ENCODE measurements at places on chromosomes 1 and 21.
A peak's percentile ranks its signal among the peaks of the same experiment; 100 is the strongest.

- no peak for DNase-seq
These were observed 309.1 kb downstream of the MATN1 start for GRCh38 chr1:30414086-30414850.

DNA sequence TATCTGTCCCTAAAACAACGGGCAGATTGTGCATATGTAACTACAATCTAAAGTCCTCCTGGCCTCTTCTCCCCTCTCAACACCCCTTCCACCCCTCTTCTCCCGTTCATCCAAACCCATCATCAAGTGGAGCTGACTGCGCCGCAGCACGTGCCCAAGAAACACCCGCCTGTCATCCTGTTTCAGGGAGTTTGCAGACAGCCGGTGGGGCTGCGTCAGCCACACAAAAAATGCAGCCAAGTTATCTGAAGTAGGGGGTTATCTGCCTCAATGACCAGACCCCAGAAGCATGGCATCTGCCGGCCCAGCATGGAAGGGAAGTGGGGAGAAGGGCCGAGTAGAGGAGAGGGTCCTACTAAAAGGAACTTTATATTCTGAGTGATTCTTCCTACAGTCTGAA, 49.0 kb downstream of the GPR161 start:
- DNase-seq = no peak

DNA sequence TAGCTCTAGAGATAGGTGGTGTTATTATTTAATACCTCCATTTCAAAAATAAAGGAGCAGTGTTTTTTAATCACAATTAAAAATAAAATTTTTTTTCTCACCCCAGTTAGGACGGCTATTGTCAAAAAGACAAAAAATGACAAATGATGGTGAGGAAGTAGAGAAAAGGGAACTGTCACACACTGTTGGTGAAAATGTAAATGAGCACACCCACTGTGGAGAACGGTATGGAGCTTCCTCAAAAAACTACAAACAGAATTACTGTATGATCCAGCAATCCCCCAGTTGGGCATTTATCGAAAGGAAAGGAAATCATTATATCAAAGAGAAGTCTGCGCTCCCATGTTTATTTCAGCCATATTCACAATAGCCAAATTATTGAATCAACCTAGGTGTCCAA, 148.7 kb upstream of the NR5A2 start:
- no peak for DNase-seq

- peak; percentile 46 for DNase-seq
These were observed 3.0 kb downstream of the HSPB7 start for GRCh38 chr1:16014509-16015482.

- DNase-seq = no peak
These were observed 2.2 kb downstream of the CHRM3 start for GRCh38 chr1:239388578-239388977.

GRCh38 chr1:234525099-234525799, 46.3 kb upstream of the TARBP1 start:
- no peak for DNase-seq

DNA sequence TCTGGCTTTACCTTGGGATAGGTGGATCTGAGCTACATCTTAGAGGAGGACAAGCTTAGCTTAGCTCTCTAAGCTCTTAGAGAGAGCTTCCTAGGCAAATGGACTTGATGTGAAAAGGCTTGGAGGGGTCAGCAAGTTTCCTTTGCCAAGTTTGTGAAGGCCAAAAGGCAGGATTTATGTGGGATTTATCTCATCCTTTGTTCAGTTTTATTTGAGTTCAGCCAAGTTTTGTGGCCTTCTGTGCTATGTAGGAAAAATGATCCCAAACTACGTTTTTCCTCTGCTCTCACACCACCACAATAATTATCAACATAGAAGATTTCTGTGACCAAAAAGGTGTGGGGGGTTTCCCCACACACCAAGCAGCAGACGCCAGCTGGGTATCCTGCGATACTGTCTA, 26.0 kb upstream of the RNF11 start:
- no peak for DNase-seq

GRCh38 chr1:54537611-54538010, 10.4 kb upstream of the ACOT11 start:
- DNase-seq = no peak

- DNase-seq = peak; percentile 42
These were observed at the start of gene ADGRL4 for GRCh38 chr1:79006564-79006963. Gene ADGRL4 (minus strand): TSS chr1:79006730. CDS start chr1:79006654, 76 bp downstream.

GRCh38 chr1:80827666-80828065, 973.1 kb upstream of the ADGRL2 start:
- no peak for DNase-seq

GRCh38 chr1:178933709-178934490, 63.0 kb upstream of the ANGPTL1 start:
- DNase-seq = no peak

GRCh38 chr1:114901814-114902213, 47.2 kb downstream of the SYCP1 start:
- DNase-seq = no peak

DNA sequence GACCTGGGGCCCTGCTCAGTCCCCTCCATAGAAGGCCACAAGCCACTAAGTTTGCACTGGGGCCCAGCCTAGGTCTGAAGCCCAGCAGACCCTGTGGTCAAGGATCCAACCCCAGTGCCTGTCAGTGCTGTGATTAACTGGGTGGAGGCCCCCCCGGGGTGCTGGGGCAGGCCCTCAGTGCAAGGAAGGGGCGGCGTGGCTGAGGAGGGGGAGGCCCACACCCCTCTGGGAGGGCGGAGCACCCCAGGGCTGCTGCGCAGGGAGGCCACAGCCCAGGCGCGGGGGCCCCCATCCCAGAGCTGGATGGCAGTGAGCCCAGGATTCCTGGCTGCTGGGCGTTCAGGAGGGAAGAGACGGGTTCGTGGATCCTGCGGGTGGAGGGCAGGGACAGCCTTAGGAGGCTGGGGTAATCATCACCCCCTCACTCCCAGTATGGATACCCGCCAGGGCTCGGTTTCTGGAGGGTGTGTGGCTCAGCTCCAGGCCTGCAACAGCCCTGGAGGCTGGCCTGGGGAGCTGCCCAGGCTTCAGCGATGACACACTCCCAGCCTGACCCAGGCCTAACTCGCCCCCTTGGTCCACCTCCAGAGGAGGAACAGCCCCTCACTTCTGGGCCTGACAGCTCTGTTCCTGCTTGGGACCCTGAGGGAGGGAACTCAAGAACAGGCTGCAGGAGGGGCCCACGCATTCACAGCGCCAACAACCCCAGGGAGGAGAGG, 890 bp downstream of the GJC2 start:
- DNase-seq = no peak

GRCh38 chr1:223143537-223144248, 645 bp upstream of the TLR5 start:
- DNase-seq = no peak

- DNase-seq = no peak
These were observed 23.0 kb downstream of the IQGAP3 start for GRCh38 chr1:156549390-156549789.

GRCh38 chr1:89719502-89720306, 86.8 kb downstream of the LRRC8C start:
- peak; percentile 42 for DNase-seq

- no peak for DNase-seq
These were observed 30.8 kb upstream of the PTGFRN start for GRCh38 chr1:116878804-116879477.

DNA sequence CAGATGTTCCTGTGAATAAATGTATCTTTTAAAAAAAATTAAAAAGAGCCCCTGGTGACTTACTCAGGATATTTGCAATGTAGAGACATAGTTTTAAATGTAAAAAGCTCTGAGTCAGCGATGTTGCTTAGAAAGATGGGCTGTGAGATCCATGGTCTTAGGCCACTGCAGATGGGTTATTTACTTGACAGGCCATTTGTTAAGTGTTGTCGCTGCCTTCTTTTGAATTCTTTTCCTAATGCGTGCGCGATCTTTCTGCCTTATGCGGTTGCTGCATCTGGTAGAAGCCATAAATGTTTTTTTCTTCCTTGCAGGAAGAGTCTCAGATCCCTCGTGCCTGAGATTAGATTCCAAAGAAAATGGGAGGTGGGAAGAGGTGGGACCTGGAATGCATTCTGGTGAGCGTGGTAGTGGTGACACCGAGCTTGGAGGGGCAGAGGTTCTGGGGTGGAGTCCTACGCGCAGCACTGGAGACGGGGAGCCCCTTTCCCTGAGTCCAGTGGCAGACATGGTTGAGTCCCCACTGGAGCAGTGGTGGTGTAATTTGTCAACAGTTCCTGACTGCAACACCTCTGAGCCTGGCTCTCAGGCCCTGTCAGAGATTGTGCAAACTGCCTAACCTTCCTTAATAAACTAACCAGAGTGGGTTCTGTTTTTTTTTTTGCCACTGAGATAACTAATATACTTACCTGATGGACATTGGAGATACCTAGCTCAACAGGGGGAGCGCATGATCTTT, 197.2 kb downstream of the HHAT start:
- no peak for DNase-seq

DNA sequence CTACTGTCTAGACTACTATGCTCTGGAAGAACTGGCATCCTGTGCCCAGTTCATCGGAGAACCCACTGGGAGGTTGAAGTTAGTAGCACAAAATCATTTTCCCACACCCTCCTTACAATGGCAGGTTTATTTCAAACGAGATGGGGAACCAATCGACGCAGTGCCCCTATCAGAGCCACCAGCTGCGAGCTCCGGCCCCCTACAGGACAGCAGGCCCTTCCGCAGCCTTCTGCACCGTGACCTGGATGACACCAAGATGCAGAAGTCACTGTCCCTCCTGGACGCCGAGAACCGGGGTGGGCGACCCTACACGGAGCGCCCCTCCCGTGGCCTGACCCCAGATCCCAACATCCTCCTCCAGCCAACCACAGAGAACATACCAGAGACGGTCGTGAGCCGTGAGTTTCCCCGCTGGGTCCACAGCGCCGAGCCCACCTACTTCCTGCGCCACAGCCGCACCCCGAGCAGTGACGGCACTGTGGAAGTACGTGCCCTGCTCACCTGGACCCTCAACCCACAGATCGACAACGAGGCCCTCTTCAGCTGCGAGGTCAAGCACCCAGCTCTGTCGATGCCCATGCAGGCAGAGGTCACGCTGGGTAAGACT, 115.5 kb upstream of the KLHDC7A start:
- DNase-seq = no peak

- DNase-seq = no peak
These were observed 27.6 kb downstream of the TENT5C start for GRCh38 chr1:117633423-117633822.

GRCh38 chr1:234887016-234887900, 241.4 kb downstream of the TOMM20 start:
- DNase-seq = no peak

- peak; percentile 86 for DNase-seq
These were observed 5.2 kb downstream of the SLC2A1 start for GRCh38 chr1:42953182-42954180.

- no peak for DNase-seq
These were observed 17.2 kb downstream of the CDK18 start for GRCh38 chr1:205521686-205522085.

DNA sequence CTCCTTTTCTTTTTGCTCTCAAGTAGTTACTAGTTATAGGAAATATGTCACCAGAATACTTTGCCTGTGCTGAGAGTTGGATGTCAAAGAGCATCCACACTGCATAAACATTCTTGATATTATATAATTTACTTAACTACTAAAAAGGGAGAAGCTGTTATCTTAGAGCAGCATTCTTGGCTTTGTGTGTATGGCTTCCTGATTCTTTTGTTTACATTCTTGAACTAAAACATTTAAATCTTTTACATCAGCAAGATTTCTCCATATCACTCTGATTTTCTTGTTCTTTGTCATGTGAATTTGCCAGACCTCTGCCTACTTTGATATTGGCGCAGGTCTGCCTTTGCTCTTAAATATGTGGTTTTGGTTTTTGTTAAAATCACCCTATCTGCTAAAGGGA, 48.8 kb downstream of the SUCO start:
- DNase-seq = no peak

DNA sequence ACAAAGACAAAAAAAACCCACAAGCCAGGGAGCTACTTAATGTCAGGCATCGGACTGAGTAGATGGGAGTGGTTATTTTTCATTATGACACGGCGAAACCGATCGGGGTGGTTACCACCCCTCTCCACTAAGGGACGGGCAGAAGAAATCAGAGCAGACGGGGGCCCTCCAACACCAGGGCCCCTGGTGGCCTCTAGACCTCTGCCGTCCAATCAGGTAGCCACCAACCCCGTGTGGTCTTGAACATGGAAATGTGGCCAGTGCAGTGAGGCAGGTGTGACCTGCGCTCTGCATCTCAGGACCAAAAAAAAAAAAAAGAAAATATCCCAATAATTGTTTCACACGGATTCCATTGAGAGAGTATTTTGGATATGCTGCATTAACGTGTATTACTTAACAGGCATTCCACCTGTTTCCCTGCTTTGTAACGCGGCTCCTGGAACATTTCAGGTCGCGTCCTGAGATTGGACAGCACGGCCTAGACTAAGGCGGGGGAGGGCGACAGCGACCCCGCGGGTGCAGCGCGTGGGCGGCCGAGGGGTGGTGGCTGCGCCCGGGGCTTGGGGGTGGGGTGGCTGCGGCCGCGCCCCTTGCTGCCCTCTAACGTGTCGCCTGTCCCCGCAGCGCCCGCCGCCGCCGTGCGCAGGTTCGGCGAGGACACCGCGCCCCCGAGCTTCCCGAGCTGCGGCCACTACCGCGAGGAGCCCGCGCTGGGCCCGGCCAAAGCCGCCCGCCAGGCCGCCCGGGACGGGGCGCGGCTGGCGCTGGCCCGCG, 48.3 kb downstream of the SIM2 start:
- no peak for DNase-seq

- no peak for DNase-seq
These were observed 85.5 kb downstream of the OBSCN start for GRCh38 chr1:228293393-228293792.

GRCh38 chr1:26180010-26180506, 2.8 kb downstream of the CNKSR1 start:
- DNase-seq = no peak

DNA sequence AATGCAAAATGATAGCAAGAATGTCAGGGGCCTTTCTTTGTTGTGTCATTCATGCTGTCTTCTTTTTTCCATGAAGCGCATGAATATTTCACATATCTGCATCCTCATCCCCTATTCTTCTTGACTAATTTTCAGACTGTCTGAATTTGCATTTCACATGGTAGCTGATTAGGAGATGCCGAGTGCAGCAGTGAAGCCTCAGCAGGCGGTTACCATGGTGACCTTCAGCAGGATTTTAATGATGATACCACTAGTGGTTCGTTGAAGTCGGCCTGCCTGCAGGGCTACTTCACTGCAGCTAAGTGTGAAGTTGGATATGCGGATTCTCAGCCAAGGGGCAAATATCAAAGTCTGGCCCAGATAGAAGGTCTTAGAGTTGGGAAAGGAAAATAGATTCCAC, 141.8 kb downstream of the NEK7 start:
- no peak for DNase-seq

Measured in foreskin melanocyte (primary cell).